SIG-M5 (cell line): ENCODE measurements at places on chromosomes 7 and 10.

GRCh38 chr7:76514926-76515771 lies 4.8 kb downstream of the UPK3B start:
- no peak for DNase-seq

DNA sequence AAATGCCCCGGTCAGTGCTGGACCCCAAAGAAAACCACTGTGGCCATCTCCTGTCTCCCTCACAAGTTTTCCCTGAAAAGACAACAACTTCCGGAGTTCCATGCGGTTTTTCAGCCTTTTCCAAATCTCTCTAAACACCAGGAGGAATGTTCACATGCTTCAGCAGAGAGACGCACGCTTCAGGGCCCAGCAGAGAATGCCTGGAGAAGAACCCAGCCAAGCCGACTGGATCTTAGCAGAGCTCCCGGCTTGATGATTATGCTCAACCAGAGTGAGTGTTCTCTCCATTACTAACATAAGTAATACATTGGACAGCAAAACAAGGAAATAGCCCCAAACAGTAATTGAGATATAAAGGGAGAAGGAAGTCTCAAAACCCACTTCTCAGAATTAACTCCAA lies 17.9 kb downstream of the PRKCQ start:
- DNase-seq: no peak

- DNase-seq: no peak
Measured at GRCh38 chr7:136594739-136595144, 273.7 kb upstream of the CHRM2 start.

- no peak for DNase-seq
Measured at GRCh38 chr10:132497063-132497680, 40.4 kb upstream of the INPP5A start.

DNA sequence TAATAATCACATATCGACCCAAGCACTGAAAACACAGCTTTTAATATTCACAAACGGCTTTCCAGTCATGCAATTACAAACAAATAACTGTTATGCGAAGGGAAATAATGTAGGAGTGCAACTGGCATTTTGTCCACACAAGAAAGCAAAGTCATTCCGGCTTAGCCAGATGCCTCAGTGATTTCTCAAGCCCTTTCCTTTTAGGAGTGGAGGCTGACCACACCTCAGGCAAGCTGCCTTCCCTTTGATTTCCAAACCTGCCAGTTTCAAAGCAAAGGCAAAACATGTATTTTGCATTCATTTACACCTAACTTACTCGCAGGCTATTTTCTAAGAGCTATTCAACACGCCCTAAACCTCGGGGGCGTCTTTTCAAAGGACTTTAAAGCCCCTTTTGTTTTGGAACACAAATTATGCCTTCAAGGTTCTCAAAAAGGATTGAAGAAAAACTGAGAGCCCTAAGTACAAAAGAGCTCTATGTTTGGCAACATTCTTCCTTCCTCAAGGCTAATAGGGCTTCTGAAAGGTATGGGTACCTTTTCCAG lies 109.6 kb downstream of the CPXM2 start:
- no peak for DNase-seq

DNA sequence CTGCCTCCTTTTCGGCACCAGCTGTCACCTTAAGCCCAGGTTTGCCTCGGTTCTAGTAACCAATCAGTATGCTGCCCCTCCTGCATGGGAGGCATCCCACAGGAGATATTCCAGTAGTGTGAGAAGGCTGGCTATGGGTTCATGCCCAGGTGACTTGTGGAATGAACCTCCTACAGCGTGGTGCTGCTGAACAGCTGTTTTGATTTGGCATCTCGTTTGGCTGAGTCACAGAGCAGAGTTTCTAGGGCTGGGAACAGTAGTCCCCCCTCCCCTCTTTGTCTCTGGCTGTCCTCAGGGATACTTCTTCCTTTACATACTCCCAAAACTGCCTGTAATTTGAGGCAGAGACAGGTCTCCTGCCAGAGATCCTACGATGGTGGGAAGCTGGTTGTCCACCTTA lies 16.1 kb downstream of the R3HCC1L start:
- DNase-seq: no peak

DNA sequence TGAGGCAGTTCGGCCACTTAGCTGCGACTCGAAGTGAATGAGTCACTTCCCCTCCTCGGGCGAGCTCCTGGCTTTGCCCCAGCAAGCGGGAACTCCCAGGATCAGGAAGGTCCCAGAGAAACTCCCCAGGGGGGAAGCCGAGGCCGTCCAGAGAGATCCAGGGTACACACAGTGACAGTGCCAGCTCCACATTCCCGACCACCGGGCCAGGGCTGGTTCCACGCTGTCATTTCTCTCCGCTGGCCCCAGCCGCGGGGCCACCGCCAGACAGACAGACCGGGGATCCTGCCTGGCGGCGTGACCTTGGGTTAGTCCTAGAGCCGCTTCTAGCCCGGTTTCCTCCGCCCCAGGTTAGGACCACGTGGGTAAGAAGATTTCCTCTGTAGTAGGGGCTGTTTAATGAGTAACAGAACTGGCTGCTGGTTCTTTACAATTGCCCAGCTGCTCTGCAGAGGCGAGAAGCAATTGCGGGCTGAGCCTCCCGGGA lies 463 bp upstream of the UPP1 start:
- peak; percentile 53 for DNase-seq

- no peak for DNase-seq
Measured at GRCh38 chr7:55469271-55469681, 103.0 kb downstream of the VOPP1 start.

GRCh38 chr10:131882151-131882550 lies 18.7 kb upstream of the PPP2R2D start:
- DNase-seq: no peak

DNA sequence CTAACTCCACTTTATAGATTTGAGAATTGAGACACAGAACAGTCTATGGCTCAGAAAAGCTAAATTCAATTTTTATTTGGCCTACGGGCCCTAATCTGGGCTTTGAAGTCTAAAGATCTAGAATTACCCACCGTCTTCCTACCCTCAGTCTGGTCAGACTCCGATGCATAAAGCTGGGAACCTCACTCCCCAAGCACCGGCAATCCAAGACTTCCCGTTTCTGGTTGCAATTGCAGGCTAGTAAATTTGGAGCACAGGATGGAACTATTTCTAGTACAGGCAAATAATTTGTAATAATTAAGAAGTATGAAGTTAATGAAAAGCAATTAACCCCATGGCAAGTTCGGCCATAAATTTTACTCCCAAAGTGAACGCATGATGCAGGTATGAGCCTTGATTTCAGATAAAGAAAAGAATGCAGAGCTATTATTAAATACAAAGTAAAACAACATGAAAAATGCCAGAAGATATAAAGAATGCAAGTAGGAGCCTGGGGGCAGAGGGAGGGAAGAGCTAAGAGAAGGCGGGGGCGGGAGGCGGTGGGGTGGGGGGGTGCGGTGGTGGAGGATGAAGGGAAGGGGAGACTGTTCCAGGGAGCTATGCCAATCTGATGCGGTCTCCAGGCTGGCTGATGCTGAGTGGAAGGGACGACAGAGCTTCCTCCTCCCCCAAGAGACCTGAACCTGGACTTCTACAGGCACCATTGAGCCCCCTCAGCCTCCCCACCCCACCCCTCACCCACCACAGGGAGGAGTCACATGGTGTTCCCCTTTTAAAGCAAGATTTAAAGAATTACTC lies 45.1 kb downstream of the BPGM start:
- DNase-seq: no peak

DNA sequence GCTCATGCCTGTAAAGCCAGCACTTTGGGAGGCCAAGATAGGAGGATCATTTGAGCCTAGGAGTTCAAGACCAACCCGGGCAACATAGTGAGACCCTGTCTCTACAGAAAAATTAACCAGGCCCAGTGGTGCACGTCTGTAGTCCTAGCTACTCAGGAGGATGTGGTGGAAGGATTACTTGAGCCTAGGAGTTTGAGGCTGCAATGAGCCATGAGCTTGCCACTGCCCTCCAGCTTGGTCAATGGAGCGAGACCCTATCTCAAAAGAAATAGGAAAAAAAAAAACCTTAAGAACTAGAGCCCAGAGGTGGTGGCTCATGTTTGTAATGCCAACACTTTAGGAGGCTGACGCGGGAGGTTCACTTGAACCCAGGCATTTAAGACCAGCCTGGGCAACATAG lies 2.2 kb downstream of the STRA8 start:
- DNase-seq: no peak

DNA sequence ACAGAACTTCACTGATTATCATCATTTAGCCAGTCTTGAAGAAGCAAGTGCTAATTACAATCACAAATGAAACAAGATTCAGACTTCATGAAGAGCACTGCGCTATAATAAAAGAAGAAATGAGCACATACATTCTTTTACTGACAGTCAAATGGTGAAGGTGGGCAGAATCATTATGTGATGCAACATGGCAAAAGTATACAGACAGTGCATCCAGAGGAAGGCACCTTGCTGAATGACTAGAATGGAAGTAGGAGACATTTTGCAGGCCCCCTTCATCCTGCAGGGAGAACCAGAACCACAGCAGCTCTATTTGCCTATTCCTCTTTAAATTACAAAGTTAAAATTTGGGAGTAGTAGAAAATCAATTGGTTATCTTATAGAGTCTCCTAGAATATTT lies 31.0 kb upstream of the CC2D2B start:
- no peak for DNase-seq
